ENCODE measurements at places on chromosomes 5 and 9.

DNA sequence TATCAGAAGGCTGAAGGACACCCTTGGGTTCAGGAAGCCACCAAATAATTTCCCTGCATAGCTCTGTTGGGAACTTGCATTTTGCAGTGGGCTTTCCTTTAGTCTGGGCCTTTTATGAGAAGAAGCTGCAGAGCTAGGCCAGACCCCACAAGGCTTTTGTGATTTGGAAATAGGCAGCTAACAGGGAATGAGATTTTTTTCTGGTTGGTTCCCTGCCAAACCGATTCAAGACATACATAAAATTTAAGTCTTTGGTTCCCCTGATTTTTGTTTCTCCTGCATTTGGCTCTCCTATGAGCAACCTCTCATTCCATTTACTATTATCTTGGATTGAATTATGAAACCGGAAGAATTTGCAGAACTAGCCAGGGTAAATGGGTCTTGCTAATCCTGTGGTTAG, 81.5 kb upstream of the PTCH1 start:
- DNase-seq, result no peak

DNA sequence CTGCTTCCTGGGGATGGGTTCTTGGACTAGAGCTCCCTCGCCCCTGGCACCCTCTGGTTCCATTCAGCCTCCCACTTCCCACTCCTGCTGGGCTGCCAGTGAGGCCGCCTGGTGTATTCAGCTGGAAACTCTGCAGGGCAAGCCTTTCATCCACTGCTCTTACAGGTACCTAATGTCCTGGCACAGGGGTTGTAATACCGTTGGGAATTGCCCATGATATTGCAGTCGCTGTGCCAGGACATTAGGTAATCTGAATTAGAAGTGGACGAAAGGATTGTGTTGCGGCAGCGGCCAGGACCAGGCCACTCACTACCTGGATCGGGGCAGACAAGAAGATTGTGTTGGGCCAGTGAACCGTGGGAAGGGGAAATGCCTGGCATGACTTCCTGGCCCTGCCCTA, 13.1 kb downstream of the TMOD1 start:
- no peak for DNase-seq

GRCh38 chr9:37952731-37953130, 48.8 kb upstream of the SLC25A51 start:
- no peak for DNase-seq

- no peak for DNase-seq
Observed at GRCh38 chr5:175752826-175753535, 95.1 kb downstream of the HRH2 start.

GRCh38 chr5:178308541-178309092, 76.0 kb upstream of the PHYKPL start:
- no peak for DNase-seq

DNA sequence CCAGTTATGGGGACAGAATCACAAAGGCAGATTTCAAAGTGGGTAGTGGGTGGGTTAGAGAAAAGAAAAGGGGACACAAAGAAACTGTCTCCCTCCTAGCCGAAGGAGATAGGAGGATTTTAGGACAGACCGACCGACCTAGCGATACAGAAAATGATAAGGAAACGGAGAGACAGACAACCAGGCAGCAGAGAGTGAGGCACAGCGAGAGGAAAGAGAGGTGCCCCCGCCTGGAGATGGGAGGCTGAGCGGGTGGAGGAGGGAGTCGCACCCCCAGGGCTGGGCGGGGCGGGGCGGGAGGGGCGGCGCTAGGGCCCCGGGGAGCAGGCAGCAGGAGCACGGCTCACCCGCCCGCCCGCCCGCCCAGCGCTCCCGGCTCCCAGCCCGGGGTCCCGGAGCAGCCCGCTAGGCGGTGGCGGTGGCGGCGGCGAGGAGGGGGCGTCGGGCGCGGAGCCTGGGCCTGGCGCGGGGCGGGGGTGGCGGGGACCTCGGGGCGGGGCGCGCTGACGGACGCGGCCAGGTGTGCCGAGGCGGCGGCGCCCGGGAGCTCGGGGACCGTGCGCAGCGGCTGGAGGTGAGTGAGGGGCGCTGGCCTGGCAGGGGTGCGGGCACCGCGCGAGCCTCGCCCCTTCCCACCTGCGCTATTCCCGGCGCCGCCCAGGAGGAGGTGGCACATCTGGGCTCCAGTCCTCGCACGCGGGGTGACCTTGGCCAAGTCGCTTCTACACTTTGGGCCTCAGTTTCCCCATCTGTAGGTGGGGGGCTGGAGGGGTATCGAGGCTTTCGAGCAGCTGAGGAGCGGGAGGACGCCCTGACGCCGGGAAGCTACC, 15.9 kb upstream of the SYNPO start:
- no peak for DNase-seq

DNA sequence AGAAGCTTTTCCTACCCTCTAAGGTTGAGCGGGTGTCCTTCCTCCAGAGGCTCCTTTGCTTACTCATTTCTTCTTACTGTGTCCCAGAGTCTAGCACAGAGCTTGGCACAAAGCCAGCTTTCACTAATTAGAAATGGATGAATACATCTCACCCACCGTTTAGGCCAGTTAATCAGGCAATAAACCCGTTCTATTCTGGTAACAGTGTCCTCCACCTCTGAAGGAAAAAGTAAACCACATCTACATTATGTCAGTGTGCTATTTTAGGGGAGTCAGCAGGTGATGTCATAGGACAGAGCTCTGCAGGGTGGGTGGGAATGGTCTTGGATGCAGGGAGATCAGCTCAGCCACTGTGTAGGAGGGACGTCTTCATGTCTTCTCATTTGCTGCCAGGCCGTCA, 109.2 kb downstream of the OSTF1 start:
- DNase-seq, result no peak

DNA sequence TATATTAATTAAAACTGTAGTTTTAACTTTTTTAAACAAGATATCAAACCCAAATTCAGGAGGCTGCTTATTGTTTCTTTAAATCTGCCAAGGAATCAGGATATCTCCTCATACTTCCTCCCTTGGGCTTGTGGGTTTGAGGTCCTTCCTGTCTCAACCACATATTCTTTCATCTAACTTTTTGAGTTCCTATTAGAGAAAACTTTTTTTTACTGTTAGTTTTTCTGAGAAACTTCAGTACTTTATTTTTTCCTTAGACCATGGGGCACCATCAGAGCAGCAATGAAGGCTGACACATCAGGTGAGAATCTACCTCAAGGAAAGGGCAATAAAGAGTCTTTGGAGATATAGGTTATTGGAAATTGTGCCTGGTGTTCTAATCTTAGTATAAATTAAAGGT, 56.7 kb downstream of the TSSK1B start:
- DNase-seq, result no peak

DNA sequence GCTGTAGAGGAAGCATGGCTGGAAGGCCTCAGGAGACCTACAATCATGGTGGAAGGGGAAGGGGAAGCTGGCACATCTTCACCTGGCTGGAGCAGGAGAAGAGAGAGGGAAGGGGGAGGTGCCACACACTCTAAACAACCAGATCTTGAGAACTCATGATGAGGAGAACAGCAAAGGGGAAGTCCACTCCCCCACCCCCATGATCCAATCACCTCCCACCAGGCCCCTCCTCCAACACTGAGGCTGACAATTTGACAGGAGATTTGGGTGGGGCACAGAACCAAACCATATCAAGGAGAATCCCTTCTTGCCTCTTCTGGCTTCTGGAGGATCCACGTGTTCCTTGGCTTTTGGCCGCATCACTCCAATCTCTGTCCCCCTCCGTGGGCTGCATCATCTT, 13.1 kb upstream of the CMBL start:
- DNase-seq, result no peak

DNA sequence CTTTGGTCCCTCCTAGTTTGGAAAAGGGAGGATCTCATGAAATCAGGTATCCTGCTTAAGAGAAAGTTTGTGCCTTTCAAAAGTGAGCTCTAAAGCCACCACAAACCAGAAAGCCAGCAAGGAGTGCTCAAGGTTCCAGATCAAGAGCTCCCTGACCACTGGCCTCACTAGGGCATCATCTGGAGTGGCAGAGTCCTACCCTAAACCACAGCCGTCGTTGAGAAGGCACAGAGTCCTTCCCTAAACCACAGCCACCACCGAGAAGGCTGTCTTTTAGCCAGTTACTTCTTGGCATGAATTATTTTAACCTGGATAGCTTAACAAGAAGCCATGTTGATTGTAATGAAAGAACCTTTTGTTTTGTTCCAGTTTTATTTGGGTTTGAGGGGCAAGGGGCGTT, 102.9 kb downstream of the FRMD3 start:
- no peak for DNase-seq

DNA sequence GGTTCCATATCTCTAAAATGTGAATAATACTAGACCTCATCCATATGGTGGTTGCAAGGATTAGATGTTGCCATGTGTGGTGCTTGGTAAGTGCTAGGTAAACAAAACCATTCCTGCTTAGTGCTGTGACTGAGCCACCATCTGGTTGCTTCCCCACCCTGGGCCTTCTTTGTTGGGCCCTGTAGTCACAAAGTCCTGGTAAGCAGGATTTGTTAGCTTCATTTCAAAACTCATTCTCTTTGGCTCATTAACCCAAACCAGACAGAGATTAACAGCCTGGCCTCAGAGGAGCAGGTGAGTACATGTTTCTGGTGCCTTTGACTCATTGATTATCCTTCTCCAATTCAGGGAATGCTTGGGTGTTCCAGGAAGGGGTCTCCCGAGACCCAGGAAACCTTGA, 240.2 kb downstream of the ARHGAP26 start:
- DNase-seq, result no peak

DNA sequence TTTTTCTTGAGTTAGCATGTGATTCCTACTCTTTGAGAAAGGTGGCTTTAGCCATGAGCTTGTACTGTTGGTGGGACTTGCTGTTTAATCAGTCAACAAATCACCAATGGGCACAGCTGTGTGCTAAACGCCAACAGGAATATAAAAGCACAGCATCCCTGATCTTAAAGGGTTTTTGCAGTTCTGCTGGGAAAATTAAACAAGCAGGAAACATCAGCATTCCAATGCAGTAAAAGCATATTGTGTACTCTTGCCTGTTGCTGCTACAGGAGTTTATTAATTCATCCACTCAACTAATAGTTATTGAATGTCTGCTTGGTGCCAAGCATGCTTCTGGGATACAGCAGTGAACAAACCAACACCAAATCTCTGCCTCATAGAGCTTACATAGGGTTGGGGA, 27.4 kb upstream of the F2RL1 start:
- no peak for DNase-seq

DNA sequence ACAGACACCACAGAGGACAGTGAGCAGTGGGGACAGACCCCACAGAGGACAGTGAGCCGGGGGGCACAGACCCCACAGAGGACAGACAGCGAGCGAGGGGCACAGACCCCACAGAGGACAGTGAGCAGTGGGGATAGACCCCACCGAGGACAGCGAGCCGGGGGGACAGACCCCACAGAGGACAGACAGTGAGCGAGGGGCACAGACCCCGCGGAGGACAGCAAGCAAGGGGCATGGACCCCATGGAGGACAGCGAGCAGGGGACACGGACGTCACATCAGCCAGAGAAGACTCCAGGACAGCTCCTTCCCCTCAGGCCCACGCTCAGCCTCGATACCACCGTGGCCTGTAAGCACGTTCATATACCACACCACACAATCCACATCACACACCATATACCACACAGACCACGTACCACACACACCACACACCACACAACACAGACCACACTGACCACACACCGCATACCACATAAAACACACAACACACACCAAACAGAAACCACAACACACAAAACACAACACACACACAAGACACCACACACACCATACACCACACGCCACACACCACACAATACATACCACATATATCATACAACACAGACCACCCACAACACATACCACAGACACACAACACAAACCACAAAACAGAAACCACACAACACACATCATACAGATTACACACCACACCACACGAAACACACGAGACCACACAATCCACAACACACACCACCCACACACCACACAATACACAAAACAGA, 5.2 kb upstream of the ZDHHC11 start:
- DNase-seq, result no peak

DNA sequence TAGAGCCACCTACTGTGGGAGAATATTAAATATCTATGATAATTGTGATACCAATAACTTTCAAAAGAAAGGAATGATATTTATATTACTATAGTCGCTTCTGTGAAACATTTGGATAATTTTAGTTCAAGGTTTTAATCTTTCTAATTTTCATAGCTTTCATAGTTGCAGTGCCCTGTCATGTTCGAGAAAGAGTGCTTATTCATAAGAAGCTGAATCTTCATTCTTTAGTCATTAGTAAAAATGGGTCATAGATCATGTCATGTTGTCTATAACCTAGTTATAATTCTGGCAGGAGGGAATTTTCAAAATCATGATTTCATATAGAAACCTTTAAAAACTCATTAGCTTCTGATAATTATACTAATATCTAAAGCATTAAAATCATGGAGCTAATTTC, 685.6 kb downstream of the CETN3 start:
- no peak for DNase-seq

- DNase-seq, result no peak
Observed at GRCh38 chr5:142544071-142544753, 141.7 kb downstream of the FGF1 start.

- no peak for DNase-seq
Observed at GRCh38 chr5:165119175-165119574, 1613.8 kb downstream of the MAT2B start.

GRCh38 chr5:173960986-173961385, 28.0 kb upstream of the C5orf47 start:
- no peak for DNase-seq

- DNase-seq, result no peak
Observed at GRCh38 chr9:112860451-112860850, 30.2 kb downstream of the SLC46A2 start.

GRCh38 chr5:59766427-59767210, 126.9 kb downstream of the PDE4D start:
- DNase-seq, result no peak

DNA sequence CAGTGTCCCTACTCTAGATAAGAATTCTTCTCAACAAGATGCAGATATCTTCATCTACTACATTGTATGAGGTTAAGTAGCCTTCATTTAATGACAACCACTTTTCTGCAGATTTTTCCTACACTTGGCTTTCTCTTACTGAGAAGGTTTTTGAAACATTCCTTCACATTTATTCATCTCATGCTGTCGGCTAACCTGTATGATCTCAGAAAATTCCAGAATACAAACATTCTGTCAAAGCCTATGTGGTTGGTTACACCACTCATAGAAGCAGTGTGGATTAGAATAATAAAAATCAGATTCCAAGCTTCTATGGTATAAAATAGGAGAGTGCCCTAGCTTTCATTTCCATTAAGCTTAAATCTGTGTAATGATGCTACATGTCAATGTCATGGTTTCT, 39.4 kb upstream of the ERCC6L2 start:
- no peak for DNase-seq

GRCh38 chr5:155480731-155481131, 467.2 kb downstream of the KIF4B start:
- DNase-seq, result no peak

GRCh38 chr9:96183751-96184150, 118.2 kb downstream of the HSD17B3 start:
- no peak for DNase-seq

GRCh38 chr9:87950765-87951488, 23.4 kb downstream of the CDK20 start:
- DNase-seq, result no peak

GRCh38 chr9:125797930-125798329, 50.8 kb downstream of the PBX3 start:
- no peak for DNase-seq

All from stimulated activated CD8-positive, alpha-beta memory T cell treated with anti-CD3 and anti-CD28 coated beads, Interleukin-15, amount 100 ng/mL, for 24 hours (primary cell).